ENCODE measurements at places on chromosomes 1 and 21.

DNA sequence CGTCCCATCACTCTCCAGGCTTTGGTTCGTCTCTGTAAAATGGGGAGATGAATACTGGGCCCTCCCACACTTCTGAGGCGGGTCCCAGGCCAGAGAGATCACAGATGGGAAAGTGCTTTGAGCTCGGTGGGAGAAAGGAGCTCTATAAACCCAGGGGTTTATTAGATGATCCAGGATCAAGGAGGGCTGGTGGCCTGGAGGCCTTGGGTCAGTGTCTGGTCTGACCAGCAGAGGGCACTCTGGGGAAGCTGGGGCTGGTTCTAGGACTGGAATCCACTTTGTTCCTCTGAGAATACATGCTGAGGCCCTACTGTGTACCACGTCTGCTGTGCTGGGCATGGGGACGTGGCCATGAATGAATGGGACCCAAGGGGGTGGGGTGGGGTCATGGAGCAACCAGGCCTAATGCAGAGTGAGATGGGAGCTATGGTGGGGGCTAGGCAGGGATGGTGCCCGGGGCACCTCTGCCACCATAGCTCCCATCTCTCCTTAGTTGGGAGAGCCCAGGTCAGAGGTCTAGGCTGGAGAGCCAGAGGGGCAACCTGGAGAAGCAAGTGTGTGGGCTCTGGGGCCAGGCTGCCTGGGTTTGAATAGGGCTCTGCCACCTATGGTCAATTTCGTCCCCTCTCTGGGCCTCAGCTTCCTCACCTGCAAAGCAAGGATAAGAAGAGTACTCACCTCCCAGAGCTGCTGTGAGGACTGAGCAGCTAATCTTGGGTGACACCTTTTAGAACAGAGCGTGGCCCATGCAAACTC, 9.0 kb upstream of the FAM131C start:
- peak; percentile 71 for DNase-seq

DNA sequence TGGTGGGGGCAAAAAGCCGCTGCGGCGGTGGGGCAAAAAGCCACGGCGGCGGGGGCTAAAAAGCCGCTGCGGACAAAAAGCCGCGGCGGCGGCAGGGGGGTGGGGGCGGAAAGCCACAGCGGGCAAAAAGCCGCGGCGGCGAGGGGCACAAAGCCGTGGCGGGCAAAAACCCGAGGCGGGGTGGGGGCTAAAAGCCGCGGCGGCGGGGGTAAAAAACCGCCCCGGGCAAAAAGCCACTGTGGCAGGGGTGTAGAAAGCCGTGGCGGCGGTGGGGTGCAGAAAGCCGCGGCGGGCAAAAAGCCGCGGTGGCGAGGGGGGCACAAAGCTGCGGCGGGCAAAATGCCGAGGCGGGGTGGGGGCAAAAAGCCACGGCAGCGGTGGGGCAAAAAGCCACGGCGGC, 3901.8 kb downstream of the SRGAP2C start:
- no peak for DNase-seq

DNA sequence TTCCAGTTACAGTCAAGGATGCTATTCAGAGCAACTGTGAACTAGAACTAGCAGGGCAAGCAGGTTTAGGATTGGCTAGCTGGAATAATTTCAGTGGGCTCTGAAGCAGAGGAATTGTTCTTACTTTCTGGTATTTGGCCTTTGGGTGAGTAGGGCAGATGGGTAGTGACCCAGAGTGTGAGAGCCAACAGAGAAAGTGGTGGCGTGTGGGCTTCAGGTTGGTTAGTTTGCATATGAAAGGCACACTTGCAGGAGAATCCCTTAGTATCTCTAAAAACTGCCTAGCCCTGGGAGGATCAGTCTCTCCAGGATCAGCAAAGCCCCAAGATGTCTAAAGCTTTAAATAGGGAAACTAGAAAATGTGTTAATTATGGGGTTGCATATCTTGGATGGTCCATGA, 67.6 kb upstream of the LRRC8B start:
- no peak for DNase-seq

- peak; percentile 16 for DNase-seq
These were observed 49.8 kb downstream of the PRDM2 start for GRCh38 chr1:13749543-13750341.

DNA sequence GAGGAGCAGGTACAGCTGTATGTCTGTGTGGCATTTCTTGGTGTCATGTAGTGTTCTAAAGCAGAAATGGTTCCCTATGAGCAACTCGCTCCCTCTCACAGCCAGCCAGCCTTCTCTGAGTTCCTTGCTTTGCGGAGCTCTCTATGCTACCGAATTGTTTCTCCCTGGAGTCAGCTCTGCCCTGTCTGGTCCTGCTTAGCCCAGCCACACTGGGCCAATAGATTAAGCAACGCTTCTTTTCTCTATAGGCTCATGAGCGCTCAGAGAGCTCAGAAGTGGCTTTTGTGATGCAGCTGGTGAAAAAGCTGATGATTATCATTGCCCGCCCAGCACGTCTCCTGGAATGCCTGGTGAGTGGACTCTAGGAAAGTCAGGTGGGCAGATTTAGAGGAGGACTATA, 113.1 kb downstream of the PIK3R3 start:
- DNase-seq: no peak
